Type B pancreatic cell (in vitro differentiated cells): ENCODE measurements at places on chromosomes 3 and 15.

DNA sequence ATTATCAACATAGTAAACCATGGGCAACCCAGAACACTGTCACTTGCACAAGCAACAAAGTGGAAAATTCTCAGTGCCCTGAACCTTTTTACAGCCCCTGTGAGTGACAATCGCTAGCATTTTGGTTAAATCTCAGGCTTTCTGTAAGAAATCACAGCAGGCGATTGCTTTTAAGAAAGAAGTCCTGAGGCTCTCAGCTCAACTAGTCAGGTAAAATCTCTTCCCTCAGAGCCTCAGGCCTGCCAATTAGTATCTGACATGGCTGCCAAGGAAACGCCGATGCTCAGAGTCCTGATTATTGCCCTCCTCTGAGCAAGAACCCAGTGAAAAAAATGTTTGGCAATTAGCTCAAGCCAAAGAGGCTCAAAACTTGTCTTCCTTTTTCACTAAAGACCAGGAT, 530.8 kb downstream of the DIPK2A start:
- no peaks in the 10 kb centered on the region for H3K36me3 ChIP-seq
- H3K4me1 ChIP-seq = no peaks in the 10 kb centered on the region
- H3K27me3 ChIP-seq = peaks cover 6% of the 10 kb centered on the region
- no peak overlapping the region for H3K27ac ChIP-seq
- no peak overlapping the region for H3K4me3 ChIP-seq

GRCh38 chr3:100538339-100538706, 45.9 kb downstream of the TMEM45A start:
- no peaks in the 10 kb centered on the region for H3K4me1 ChIP-seq
- H3K36me3 ChIP-seq = peaks cover 14% of the 10 kb centered on the region

DNA sequence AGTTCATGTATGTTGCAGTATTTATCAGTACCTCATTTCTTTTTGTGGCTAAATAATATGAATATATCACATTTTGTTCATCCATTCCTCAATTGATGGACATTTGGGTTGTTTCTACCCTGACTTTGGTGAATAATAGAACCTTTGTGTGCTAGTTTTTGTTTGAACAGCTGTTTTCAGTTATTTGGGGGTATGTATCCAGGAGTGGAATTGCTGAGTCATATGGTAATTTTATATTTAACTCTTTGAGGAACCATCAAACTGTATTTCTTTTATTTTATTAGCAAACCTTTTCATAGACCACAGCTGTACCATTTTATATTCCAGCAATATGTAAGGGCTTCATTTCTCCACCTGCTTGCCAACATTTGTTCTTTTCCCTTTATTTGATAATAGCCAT, 38.4 kb upstream of the RBM5 start:
- H3K27me3 ChIP-seq = no peaks in the 10 kb centered on the region
- peaks cover 21% of the 10 kb centered on the region for H3K4me1 ChIP-seq
- H3K4me3 ChIP-seq = no peak overlapping the region
- DNase-seq = no peak
- peaks cover 30% of the 10 kb centered on the region for H3K36me3 ChIP-seq
- peak overlapping the region; percentile 1 for H3K27ac ChIP-seq

GRCh38 chr3:187878772-187879518, 133.7 kb upstream of the BCL6 start:
- no peak for DNase-seq
- H3K27me3 ChIP-seq = no peaks in the 10 kb centered on the region
- no peak overlapping the region for H3K27ac ChIP-seq
- no peaks in the 10 kb centered on the region for H3K36me3 ChIP-seq
- no peaks in the 10 kb centered on the region for H3K4me1 ChIP-seq
- no peak overlapping the region for H3K4me3 ChIP-seq

DNA sequence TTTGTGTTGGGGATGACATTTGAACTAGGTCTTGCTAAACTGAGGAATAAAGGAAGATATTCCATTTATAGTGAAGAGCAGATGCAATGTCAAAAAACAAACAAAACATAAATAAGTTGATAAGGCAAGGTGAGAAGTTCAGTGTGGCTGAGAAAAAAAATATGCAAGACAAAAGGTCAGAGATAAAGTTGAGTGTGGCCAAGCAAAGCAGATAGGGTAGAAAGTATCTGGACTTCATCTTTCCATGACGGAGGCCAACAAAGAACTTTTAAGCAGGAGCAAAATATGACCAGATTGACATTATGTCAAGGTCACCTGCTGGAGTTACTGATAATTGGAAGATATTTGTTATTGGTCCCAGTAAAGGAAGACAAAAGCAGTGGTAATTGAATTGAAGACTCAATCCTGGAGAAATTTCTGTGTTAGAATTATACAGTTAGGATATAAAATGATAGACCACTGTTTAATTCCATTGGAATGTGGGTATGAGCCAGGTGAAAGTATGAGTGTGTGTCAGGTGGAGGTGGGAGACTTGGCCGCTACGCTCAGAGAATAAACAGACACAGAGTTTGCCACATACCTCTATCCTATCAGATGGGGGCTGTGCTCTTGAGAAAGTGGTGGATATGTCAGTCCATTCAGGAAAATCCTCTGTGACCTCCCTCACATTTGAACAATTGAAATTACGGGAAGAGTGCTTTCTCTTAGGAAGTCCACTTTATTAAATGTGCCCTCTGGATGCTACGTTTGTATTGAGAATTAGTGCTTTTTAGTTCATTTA, 28.1 kb downstream of the ADIPOQ start:
- H3K4me3 ChIP-seq = no peak overlapping the region
- DNase-seq = no peak
- no peaks in the 10 kb centered on the region for H3K4me1 ChIP-seq
- H3K36me3 ChIP-seq = no peaks in the 10 kb centered on the region
- H3K27ac ChIP-seq = no peak overlapping the region
- no peaks in the 10 kb centered on the region for H3K27me3 ChIP-seq

DNA sequence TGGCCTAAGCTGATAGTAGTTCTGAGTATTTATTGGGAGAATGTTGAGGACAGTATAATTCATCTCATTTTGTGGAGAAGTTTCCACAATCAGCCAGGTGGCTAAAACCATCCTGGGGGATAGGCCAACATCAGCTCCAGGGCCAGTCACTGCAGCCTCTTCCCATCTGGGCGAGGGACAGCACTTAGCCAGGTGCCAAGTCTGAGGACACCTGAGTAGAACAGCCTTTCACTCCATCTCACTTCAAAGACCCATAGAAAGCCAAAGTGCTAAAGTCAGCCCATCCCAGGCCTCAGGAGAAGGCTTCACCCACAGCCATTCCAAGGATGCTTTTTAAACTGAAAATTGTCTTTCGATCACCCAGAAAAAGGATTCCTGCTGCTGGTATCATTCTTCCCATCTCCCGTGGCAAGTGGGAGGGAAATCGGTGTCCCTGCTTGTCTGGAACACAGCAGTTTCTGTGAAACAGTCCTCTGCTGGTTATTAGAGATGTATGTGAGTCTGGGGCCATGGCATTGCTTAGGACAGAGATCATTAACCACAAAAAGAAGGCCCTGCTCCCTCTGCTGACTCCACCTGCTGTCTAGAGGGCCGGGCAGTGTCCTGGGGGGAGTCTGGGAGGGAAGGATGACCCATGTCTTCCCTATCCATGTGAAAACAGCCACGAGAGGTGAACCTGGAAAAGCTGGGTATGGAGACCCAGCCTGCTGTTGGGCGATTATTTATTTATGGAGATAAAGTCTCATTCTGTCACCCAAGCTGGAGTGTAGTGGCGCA, 9.6 kb downstream of the CALML4 start:
- H3K36me3 ChIP-seq = peaks cover 30% of the 10 kb centered on the region
- H3K27me3 ChIP-seq = no peaks in the 10 kb centered on the region
- no peak overlapping the region for H3K4me3 ChIP-seq
- peak overlapping the region; percentile 51 for H3K27ac ChIP-seq
- no peak for DNase-seq

DNA sequence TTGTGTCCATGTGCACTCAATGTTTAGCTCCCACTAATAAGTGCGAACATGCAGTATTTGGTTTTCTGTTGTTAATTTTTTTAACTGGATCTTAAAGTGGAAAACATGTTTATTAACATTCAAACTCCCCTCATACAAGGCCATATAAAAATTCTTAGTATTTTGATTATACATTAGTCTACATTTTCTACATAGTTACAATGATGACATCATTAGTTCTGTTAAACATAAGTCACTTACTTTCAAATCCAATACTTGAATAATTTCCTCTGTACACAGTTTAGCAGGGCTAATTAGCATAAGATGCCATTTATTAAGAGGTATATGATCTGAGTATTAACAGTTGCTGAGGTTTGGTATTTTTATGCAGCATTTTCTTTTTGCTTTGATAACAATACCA, 91.3 kb upstream of the CCDC39 start:
- H3K36me3 ChIP-seq = no peaks in the 10 kb centered on the region
- DNase-seq = no peak
- H3K4me1 ChIP-seq = no peaks in the 10 kb centered on the region

- H3K36me3 ChIP-seq = no peaks in the 10 kb centered on the region
- DNase-seq = no peak
- H3K27me3 ChIP-seq = peaks cover 14% of the 10 kb centered on the region
Observed at GRCh38 chr3:51946796-51947195, 4.6 kb downstream of the PARP3 start.

DNA sequence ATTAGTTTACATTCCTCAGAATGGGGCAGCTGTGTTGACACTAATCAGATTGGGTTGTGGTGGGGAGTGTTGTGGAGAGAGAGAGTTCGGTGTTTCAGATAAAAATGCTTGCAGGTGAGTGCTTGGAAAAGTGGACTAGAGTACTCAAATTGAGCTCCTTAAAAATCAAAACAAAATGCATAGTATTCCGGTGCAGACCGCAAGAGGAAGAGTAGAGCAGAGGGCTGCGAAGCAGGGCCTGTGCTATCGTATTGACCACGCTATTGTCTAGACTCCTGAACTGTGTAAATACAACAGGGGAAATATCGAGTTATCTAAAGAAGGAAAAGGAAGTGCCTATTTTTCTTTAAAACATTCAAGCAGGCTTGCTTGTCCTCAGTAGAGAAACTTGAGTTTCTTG, 159.5 kb downstream of the TP63 start:
- no peaks in the 10 kb centered on the region for H3K27me3 ChIP-seq
- peak overlapping the region; percentile 77 for H3K4me3 ChIP-seq
- DNase-seq = no peak
- H3K4me1 ChIP-seq = no peaks in the 10 kb centered on the region
- H3K36me3 ChIP-seq = no peaks in the 10 kb centered on the region

- H3K27ac ChIP-seq = no peak overlapping the region
- no peaks in the 10 kb centered on the region for H3K4me1 ChIP-seq
- DNase-seq = no peak
- H3K27me3 ChIP-seq = no peaks in the 10 kb centered on the region
Observed at GRCh38 chr3:109154979-109155378, 18.5 kb downstream of the C3orf85 start.

- no peak for DNase-seq
- H3K27ac ChIP-seq = no peak overlapping the region
- peaks cover 48% of the 10 kb centered on the region for H3K36me3 ChIP-seq
- no peak overlapping the region for H3K4me3 ChIP-seq
- H3K4me1 ChIP-seq = peaks cover 30% of the 10 kb centered on the region
Observed at GRCh38 chr3:30682434-30683155, 76.2 kb downstream of the TGFBR2 start.

- H3K27me3 ChIP-seq = no peaks in the 10 kb centered on the region
- peaks cover 13% of the 10 kb centered on the region for H3K4me1 ChIP-seq
- H3K36me3 ChIP-seq = no peaks in the 10 kb centered on the region
- H3K4me3 ChIP-seq = no peak overlapping the region
- H3K27ac ChIP-seq = no peak overlapping the region
Observed at GRCh38 chr3:5811016-5811415, 623.5 kb downstream of the EDEM1 start.

GRCh38 chr3:138062037-138062436, 52.1 kb downstream of the CLDN18 start:
- no peaks in the 10 kb centered on the region for H3K4me1 ChIP-seq
- no peaks in the 10 kb centered on the region for H3K36me3 ChIP-seq

- peaks cover 9% of the 10 kb centered on the region for H3K4me1 ChIP-seq
- no peak overlapping the region for H3K27ac ChIP-seq
- no peaks in the 10 kb centered on the region for H3K27me3 ChIP-seq
- H3K4me3 ChIP-seq = no peak overlapping the region
- no peaks in the 10 kb centered on the region for H3K36me3 ChIP-seq
Observed at GRCh38 chr3:141323936-141324704, 44.2 kb upstream of the ZBTB38 start.

GRCh38 chr3:193585530-193585929, 7.5 kb upstream of the OPA1 start:
- H3K4me3 ChIP-seq = no peak overlapping the region
- H3K27me3 ChIP-seq = no peaks in the 10 kb centered on the region
- H3K27ac ChIP-seq = no peak overlapping the region
- H3K4me1 ChIP-seq = no peaks in the 10 kb centered on the region

DNA sequence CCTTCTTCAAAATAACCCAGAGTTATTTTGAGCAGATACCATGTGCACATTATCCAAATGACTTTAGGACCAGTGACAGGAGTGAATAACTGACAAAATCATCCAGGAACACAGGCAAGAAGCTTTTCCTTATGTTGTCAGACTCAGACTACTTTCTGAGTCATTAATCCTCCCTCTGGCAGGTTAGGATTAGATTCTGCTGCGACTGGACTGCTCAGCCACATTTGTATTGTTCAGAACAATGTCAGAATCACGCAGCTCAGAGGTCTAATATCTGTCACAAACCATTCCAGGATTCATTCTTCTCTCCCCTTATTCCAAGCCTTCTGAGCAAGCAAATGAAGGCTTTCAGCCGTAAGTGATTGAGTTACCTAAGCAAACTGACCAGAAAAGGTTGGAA, 34.8 kb upstream of the FAM174B start:
- no peak overlapping the region for H3K4me3 ChIP-seq
- no peak overlapping the region for H3K27ac ChIP-seq
- H3K36me3 ChIP-seq = no peaks in the 10 kb centered on the region
- peaks cover 4% of the 10 kb centered on the region for H3K27me3 ChIP-seq
- H3K4me1 ChIP-seq = peaks cover 4% of the 10 kb centered on the region

GRCh38 chr15:42020713-42021273, at the start of gene PLA2G4E:
Gene PLA2G4E (minus strand): TSS chr15:42021042. CDS start chr15:42021030, 12 bp downstream.
- H3K27me3 ChIP-seq = peaks cover 9% of the 10 kb centered on the region
- H3K4me1 ChIP-seq = no peaks in the 10 kb centered on the region
- DNase-seq = no peak
- H3K36me3 ChIP-seq = no peaks in the 10 kb centered on the region
- H3K4me3 ChIP-seq = no peak within 1 kb of the TSS
- H3K27ac ChIP-seq = peak within 1 kb of the TSS; percentile 50

DNA sequence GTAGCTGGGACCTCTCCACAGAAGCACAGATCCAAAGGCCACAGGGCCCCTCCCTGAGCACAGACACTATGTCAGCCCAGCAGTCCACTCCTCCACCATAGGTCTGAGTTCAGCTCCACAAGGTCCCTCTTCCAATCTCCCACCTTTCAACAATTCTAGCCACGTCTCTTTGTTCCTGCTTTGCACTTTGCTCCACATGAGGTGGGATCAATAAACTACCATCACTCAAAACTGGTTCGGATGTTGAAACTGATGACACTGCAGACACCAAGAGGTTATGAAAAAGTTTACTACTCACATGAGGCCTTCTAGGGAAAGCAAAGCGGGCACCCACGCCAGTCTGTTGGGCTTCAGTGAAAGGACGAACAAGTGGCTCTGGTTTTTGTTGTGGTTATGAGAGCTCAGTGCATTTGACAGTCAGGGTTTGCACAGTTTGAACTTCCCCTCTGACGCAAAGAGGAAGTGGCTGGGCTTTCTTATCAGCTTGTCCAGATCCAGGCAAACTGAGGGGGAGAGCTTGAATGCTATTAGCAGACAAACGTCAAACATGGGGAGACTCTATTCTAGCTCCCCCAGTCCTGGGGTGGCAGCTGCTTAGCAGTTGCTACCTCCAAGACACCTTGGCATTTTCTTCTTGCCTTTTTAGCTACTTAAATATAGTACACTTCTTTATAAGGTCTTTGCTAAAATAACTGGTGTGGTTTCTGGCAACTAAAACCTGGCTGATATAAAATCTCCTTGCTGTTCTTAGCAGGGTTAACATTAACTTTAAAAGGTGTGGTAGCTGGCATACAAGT, 37.8 kb downstream of the ZNF445 start:
- peak overlapping the region; percentile 40 for H3K4me3 ChIP-seq
- H3K36me3 ChIP-seq = peaks cover 33% of the 10 kb centered on the region
- peaks cover 19% of the 10 kb centered on the region for H3K4me1 ChIP-seq
- H3K27me3 ChIP-seq = no peaks in the 10 kb centered on the region
